ENCODE measurements at places on chromosomes 12 and 14.

GRCh38 chr12:88371416-88372183, 208.7 kb downstream of the KITLG start:
- DNase-seq = peak; percentile 72

DNA sequence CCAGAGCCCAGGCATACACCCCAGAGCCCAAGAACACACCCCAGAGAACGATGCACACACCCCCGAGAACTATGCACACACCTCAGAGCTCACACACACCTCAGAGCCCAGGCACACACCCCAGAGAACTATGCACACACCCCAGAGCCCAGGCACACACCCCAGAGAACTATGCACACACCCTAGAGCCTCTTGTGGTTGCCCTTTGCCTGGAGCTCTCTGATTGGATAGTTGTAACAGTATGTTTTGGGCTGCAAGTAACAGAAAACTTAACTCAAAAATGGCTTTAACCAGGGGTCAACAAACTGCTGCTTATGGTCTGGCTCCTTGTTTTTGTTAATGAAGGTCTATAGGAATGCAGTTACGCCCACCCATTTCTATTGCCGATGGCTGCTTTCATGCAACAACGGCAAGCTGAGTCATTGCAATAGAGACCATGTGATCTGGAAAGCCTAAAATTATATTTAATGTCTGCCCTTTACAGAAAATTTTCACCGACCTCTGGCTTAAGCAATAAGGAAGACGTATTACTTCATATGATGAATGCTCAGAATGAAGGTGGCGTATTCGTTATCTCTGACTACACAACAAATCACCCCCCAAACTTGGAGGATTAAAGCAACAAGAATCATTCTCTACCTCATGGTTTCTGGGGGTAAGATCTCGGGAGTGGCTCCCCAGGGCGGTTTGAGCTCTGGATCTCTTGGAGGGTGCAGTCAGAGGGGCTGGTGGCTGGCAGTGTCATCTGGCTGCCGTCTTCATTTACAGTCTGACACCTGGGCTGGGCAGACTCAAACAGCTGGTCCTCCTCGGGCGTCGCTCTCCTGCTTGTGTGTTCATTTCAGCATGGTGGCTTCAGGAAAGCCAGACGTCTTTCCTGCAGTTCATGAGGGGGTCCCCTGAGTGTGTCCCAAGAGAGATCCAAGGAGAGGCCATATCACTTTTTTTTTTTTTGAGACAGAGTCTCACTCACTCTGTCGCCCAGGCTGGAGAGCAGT, 66.3 kb upstream of the NCOR2 start:
- no peak for DNase-seq

GRCh38 chr12:115700896-115701465, 576.5 kb downstream of the MED13L start:
- DNase-seq = no peak

DNA sequence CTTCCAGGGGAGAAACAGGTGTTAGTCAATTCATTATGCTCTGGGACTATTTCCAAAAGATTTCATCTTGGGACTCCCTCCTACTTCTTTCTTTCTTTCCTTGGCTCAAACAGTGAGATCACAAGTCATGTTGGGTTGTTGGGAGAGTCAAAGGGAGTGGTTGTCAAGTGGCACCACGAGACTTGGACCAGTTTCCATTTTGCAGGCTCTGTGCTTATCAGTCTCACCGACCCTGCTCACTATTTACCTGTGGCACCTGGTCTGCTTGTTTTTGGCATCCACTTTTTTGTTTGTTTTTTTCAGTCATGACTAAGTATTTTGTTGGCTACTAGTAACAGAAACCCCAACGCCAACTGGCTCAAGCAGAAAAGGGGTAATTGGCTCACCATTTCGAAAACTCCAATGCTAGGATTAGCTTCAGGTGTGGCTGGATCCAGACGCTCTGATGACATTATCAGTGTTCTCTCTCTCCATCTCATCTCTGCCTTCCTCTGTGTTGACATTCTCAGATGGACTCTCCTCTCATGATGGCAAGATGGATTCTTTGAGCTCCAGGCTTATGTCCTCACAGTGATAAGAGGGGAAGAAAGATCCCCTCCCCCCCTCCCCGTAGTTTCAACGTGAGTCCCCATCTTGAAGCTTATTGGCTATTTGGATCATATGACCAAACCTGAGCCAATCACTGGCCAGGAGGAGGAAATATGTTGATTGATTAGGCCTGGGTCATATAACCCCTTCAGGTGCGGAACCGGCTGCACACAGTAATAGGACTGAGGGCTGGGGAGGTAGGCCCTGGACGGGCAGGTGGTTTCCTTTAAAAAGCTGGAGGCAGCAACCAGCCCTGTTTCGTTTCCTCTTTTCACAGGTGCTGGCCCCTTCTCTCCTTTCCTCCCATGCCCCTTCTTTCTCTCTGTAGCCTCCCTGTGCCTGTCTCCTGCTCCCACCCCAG, 84.2 kb downstream of the AACS start:
- no peak for DNase-seq

- no peak for DNase-seq
These were observed 76.1 kb upstream of the PAWR start for GRCh38 chr12:79766705-79767464.

- DNase-seq = no peak
These were observed 1.9 kb downstream of the IFNG-AS1 start for GRCh38 chr12:67991158-67991557.

DNA sequence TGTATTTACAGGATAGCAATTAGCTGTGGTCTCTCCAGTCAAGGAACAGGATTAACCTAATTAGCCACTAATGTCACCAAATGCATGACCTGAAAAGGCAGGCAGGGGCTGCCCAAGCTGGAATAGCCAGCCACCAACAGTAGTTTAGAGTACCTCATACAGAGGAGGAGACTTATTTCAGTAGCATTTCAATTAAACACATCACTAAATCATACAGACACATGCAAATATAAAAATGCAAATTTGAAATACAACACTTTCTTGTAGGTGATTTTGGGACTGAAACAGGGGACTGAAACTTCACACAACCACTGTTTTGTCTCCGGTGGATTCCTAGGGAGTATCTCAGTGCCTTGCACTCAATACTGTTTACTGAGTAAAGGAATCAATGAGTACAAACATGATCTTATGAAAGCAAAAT, 636 bp upstream of the IFNG-AS1 start:
- no peak for DNase-seq

- no peak for DNase-seq
These were observed 347.7 kb downstream of the TMEM132D start for GRCh38 chr12:129556082-129556481.

- DNase-seq = no peak
These were observed 34.6 kb downstream of the NIN start for GRCh38 chr14:50796390-50796789.

DNA sequence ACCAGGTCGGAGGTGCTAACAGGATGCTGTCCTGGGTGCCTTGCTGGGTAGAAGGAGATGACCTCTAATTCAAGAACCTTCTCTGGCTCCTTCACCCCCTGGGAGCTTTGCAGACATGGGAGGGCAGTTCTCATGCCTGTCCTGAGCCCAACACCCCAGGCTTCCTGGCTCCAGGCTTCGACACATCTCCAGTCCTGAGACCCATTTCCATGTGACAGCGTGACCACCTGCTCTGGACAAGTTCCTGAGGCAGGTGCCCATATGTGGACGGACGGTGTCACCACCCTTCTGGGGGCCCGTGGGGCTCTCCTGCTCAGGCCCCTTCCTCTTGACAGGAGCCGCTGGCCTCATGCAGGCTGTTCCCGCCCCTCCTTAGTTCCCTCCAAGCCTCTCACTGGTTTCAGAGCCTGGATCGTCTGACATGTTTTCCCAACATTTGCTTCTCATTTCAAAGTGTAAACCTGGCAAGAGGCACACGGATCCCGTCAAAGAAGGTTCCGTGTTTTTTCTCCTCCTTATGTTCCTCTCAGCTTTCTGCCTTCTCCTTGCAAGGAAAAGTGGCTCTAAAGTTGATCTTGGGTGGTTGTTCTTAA, 291.9 kb upstream of the RTL1 start:
- no peak for DNase-seq

DNA sequence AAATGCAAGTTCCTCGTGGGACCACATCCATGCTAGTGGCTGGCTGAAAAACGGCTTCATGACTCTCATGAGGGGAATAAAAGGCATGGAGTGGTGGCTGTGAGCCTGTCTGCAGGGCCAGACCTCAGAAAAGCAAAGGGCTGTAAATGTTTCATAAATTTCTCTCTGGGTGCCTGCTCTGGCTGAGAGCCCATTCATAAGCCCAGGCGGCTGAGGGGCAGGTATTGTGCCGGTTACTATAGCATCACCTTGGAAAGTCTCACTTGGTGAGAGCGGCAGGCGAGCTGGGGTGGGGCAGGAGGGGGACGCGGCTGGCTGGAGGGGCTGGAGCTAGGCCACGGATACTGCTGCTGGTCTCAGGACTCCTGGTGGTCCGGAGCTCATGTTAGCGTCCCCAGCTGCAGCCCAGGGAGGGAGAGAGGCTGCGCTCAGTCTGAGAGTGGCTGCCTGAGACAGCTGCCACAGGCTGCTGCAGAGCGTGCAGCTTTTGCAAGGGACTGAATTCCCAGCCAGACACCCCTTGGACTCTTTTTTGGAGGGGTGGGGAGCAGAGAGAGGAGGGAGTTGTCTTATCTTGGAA, at the start of gene SLC17A8:
TSS of gene SLC17A8 (plus strand) at position 431 of the 580 bp plus-strand sequence. CDS start 318 bp downstream, outside the sequence.
- no peak for DNase-seq

- DNase-seq = no peak
These were observed 38.0 kb downstream of the PTGER2 start for GRCh38 chr14:52352061-52352491.

Measured in fibroblast of the conjunctiva (primary cell).